ENCODE measurements at places on chromosomes 4 and X. TPM values are rescaled to one million over a fixed set of nuclear protein-coding genes. Genes with fewer than 3 reads are reported as not detected.

PABPC1L2B gene
- polyA plus RNA-seq: not detected

CT45A9 gene
- polyA plus RNA-seq: not detected

FRG1 gene
- 32.5 TPM for polyA plus RNA-seq

SLC7A11 gene
- polyA plus RNA-seq: 1.7 TPM

CFAP47 gene
- polyA plus RNA-seq: not detected

BTC gene
- 4.2 TPM for polyA plus RNA-seq

Measured in esophagus (tissue), 2 donors.